Stimulated activated CD8-positive, alpha-beta memory T cell treated with anti-CD3 and anti-CD28 coated beads, Interleukin-7, amount 100 ng/mL, for 1 hour (primary cell): ENCODE measurements at places on chromosomes 6 and 20.

DNA sequence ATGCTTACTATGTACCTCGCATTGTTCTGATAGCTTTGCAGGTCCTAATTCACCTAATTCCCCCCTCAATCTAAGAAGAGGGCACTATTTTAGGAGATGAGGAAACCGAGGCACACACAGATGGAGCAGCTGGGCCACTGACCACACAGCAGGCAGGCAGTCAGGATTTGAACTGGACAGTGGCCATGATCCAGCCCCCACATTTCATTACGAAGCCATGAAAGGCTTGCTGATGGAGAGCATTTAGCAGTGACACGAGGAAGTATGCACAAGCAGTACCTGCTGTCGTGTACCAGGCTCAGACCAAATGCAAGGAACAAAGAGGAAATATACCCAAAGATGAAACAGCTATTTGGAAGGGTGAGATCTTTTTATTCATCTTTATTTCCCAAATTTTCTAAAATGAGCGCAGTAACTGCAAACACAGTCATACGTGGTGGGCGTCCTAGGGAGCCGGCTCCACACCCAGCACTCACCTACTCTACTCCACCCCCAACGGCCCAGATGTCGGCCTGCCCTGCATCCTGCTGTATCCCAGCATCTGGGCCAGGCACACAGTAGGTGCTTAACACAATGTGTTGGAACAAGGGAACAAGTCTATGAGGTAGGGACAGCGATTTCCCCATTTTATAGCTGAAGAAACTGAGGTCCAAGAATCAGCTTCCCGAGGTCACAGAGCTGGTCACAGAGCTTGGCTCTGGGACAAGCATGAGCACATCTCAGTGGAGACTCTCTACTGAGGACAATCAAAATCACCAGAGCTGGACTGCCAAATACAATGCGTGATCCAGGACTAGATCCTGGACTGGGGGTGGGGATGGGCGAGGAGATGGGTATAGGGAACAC, 15.0 kb downstream of the PREX1 start:
- DNase-seq = no peak

- no peak for DNase-seq
Measured at GRCh38 chr6:88004707-88005106, 42.9 kb upstream of the SPACA1 start.

DNA sequence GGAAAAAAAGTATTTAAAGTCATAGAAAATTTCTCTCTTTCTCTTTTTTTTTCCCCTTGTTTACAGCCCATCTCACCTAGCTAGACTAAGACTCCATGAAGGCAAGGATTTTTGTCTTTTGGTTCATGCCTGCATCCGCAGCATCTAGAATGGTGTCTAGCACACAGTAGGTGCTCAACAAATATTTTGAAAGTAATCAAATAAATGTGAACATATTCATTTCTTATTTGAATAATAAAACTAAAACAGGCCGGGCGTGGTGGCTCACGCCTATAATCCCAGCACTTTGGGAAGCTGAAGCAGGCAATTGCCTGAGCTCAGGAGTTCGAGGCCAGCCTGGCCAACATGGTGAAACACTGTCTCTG, 4.7 kb upstream of the ZNF341 start:
- no peak for DNase-seq

GRCh38 chr6:34665019-34665418, 31.5 kb downstream of the ILRUN start:
- no peak for DNase-seq

DNA sequence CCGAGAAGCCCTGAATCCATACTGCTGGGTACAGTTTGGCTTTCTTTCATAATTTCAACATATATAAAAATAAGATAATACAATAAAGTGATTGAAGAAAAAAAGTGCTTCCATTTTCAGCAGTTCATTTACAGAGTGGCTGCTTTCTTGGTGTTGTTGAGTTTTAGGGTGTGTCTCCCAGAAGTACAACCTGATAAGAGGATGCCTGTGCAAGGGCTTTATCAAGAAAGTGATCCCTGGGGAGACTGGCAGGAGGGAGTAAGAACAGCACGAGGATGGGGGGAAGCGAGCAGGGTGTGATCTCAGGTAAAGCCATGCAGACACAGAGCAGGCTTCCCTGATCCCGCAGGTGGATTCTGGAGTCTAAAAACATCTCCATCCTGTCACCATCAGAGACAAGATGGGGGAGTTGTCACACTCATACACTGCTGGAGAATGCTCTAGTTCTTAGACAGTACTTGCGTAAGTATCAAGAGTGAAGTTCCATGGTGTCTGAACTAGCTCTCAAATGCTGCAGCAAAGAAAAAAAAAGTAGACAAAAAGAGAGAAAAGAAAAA, 395.9 kb downstream of the CDH26 start:
- no peak for DNase-seq

- DNase-seq = no peak
Measured at GRCh38 chr6:130018744-130019325, 454 bp downstream of the L3MBTL3 start.

DNA sequence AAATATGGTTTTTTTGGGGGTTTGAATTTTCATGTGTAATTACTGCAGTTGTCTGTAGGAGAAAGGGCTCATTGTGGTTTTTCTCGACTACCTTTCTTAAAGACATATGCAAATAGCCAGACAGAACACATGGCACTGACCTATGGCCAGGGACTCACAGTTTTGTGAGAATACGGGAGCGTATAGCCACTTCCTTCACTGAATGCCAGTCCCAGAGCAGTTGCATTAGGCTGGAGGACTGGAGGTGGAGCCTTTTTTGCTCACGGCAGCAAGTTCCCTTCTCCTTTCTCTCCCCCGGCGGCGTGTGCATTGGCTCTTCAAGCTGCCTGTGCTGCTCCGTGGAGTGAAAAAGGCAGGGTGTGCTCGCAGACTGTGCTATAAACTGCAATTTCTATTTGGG, 114.9 kb downstream of the AKAP7 start:
- no peak for DNase-seq

DNA sequence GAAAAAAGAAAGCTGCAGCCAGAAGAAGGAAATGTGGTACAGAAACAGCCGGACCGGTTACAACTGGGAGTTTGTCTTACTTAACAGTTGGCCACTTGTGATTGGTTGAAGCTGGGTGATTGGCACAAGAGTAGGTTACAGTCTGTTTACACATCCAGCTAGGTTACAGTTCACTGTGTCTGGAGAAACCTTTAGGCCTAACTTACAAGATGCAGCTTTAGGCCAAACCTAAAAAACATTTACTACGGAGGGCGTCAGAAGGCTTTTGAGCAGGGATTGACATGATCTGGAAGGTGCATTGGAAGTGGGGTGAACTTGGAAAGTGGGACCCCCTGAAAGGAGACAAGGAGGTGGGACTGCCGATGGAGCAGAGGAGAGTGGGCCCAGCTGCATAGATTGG, 122.3 kb downstream of the BANF2 start:
- DNase-seq = no peak

DNA sequence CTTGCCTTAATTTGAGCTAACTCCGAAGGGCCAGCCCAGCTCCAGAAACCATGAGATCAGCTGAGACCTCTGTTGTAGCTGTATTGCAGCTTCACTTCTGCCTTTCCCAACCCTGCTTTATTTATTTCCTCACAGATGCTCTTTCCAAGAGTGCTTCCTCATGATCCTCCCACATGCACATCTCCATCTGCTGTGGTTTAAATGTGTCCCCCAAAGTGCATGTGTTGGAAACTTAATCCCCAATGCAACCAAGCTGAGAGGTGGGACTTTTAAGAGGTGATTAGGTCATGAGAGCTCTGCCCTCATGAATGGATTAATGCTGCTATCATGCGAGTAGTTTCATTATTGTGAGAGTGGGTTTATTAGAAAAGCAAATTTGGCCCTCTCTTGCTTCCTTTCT, 164.4 kb upstream of the TAB2 start:
- no peak for DNase-seq

GRCh38 chr6:136137739-136138402, 112.2 kb downstream of the MTFR2 start:
- no peak for DNase-seq

GRCh38 chr20:47597090-47597489, 95.4 kb downstream of the NCOA3 start:
- DNase-seq = no peak

DNA sequence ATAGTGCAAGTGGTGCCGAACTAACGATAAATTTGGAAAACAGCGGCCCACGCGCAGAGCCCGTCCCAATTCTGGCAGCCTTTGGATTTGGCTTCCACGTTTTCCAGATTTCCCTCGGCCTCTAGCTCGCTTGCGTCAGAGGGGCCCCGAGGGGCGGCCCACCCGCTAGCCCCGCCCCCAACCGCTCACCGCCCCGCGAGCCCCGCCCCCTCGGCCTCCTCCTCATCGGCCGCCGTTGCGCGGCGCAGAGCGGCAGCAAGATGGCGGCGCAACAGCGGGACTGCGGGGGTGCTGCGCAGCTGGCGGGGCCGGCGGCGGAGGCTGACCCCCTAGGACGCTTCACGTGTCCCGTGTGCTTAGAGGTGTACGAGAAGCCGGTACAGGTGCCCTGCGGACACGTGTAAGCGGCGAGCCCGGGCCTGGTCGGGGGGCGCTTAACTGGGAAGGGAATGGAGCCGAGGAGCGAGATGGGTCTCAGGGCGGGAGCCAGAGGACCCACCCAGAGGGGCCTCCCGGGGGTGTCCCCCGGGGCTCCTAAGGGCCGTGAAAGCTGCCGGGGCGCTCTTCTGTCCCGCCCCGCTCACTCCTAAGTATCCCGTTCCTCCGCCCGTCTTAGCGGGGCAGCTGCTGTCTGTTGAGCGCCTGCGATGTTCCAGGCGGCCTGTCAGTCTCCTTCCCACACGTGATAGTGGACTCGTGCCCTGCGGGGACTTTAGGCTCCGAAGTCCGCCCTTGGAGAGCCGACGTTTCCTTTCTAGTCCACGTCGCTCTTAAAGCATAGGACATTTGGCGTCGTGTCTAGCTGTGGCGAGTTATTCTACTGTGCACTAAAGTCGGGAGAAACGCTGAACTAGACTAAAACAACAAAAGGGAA, at the start of gene RNF114:
Gene RNF114, plus strand, starts transcription at position 245 of the 874 bp plus-strand sequence. Its CDS starts 16 bp downstream, at position 261.
- DNase-seq = peak; percentile 87

DNA sequence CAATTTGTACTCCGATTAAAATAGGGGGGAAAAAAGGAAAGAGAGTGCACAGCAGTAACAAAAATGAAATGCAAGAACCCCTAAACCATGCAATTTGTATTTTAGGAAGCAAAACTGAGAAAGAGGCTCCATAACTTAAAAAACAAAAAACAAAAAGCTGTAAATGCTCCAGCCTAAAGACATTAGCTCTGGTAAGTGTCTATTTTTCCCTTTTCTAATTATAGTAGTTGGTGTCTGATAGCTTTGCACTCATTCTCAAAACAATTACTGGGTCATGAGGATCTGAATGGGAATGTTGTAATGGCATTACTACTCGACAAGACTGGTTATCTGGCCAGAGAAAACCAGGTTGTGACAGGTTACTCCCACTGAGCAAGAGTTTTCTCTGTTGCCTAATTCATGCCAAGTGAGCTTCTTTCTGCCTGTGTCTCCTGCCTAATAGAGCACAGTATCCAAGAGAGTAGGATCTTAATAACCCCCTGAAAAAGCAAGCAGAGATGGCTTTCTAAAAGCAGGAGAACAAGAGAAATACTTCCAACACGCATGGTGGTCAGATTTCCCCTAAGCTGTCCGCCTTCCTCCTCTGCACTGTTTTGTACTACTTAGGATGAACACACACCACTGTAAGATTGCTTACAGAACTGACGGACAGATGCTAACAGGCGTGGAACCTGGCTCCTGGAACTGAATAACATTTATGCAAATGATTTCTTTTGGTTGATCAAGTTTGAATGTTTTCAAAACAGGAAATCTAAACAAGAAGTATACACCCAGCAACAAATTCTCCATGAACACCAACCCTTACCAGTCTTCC, 86.4 kb downstream of the FKBP5 start:
- no peak for DNase-seq

DNA sequence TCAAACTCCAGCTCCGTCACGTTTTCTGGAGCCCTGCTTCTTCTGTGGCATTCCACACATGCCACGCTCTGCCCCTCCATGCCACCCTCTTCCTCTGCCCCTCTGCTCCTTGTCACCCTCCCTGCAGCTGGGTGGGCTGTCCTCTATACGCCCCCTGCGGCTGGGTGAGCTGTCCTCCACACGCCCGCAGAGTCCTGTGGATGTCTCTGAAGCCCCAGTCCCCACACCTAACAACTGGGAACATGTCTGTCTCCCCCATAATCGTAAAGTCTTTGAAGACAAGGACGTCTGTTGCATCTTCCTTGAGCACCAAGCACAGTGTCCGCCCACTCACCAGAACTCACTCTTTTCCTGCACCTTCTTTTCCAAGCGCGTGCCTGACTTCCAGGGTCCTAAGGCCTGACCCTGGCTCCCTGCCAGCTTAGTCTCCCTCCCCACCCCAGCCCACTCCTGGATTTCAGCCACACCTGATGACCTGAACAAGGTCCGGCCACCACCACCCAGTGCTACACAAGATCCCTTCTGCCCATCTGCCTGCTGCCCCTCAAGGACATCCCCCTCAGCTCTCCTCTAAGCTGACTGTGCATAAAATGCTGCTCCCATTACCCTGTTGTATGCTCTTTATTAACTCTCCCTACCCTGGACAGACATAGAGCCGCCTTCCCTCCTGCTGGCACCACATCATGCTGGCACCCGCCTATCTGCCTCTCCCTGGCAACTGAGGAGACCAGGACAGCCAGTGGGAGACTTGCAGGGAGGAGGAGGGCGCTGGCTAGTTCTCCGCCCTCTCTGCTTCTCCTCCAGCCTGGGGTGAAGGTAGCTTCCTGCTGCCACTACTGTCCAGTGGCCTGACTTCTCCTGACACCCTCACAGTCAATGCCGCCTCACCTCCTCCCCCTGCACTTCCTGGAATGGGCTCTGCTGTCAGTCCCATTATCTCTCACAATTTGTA, 10.7 kb upstream of the PRR18 start:
- DNase-seq = no peak

- DNase-seq = no peak
Measured at GRCh38 chr6:63561288-63561687, 11.0 kb upstream of the LOC128125822 start.

GRCh38 chr6:35496036-35496840, 641 bp downstream of the TEAD3 start:
- no peak for DNase-seq

GRCh38 chr6:125930765-125931418, 25.7 kb upstream of the HINT3 start:
- no peak for DNase-seq

DNA sequence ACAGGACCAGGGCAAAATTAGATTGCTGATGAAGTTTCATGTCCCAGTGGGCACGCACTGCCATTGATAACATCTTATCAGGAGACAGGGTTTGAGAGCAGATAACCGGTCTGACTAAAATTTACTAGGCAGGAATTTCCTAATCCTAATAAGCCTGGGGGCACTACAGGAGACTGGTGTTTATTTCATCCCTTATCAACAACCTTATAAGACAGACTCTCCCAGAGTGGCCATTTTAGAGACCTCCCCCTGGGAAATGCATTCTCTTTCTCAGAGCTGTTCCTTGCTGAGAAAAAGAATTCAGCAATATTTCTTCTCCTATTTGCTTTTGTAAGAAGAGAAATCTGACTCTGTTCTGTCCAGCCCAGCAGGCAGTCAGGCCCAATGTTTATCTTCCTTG, 423.4 kb upstream of the IMPG1 start:
- no peak for DNase-seq

- no peak for DNase-seq
Measured at GRCh38 chr6:140062043-140063020, 687.9 kb upstream of the CITED2 start.
